GM12891 (cell line): ENCODE measurements at places on chromosomes 11 and 22.

DNA sequence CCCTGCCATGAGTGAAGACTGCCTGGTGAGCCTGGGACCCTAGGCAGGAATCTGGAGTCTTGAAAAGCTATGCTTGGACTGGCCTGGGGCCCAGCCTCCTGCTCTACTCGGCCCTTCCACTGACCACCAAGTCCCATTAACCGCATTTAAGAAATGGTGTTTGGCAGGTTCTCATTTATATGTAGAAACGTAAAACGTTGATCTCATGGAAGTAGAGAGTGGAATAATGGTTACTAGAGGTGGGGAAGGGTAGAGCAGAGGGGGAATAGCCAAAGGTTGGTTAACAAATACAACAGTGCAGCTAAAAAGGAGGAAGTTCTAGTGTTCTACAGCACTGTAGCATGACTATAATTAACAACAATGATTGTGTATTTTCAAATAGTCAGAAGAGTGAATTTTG is 72.9 kb upstream of the EED start:
- DNase-seq: no peak

- no peak for DNase-seq
Observed at GRCh38 chr11:61951484-61952135, 1.5 kb downstream of the BEST1 start.

DNA sequence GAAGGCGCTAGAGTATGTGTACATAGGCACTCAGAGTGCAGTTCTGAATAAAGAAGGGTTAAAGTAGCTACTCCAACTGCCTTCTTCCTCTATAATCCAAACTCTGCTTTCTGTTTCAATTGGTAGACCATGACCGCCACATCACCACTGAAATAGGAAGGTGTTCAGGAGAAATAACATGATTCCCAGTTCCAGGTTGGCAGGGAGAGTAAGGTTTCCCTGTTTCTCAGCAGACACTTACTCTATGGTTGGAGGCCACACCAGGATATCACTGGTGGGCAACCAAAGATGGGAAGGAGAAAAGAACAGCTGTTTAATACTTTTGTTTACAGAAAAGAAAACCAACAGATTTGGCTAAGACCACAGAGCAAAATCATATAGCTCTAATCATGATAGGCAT is 37.9 kb downstream of the PAK1 start:
- DNase-seq: no peak

DNA sequence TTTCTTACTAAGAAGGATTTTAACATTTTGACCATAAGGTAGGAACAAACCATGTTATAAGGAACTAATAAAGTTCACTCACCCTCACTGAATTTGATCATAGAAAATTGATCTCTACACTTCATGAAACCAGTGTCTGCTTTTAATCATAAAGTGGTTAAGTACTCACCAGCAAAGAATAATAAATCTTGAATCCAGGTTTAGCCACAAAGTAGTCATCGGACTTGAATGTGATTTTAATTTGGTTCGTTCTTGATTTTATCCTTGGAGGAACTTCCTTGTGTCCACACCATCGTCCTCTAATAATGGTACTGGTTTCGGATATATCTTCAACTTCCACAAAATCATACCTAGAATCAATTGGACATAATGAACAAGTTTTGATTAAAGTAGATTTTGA is 40.5 kb upstream of the DDI1 start:
- no peak for DNase-seq

GRCh38 chr11:86625544-86625943 is 46.9 kb downstream of the ME3 start:
- DNase-seq: no peak
